ENCODE measurements at places on chromosomes 3 and 15. TPM values are rescaled to one million over a fixed set of nuclear protein-coding genes. Genes with fewer than 3 reads are reported as not detected.

- H3K36me3 ChIP-seq, result no peaks in the 10 kb centered on the region
- no peak overlapping the region for H3K4me3 ChIP-seq
- H3K27ac ChIP-seq, result peak overlapping the region; percentile 38
- no peaks in the 10 kb centered on the region for H3K4me1 ChIP-seq
- no peaks in the 10 kb centered on the region for H3K27me3 ChIP-seq
- no peak for DNase-seq
These were observed 81.2 kb downstream of the ANO10 start for GRCh38 chr3:43540624-43541023.

GRCh38 chr15:48459571-48460442 lies 128.6 kb downstream of the DUT start:
- H3K27me3 ChIP-seq, result no peaks in the 10 kb centered on the region
- DNase-seq, result no peak
- no peak overlapping the region for H3K4me3 ChIP-seq
- H3K4me1 ChIP-seq, result no peaks in the 10 kb centered on the region
- no peak overlapping the region for H3K27ac ChIP-seq

DNA sequence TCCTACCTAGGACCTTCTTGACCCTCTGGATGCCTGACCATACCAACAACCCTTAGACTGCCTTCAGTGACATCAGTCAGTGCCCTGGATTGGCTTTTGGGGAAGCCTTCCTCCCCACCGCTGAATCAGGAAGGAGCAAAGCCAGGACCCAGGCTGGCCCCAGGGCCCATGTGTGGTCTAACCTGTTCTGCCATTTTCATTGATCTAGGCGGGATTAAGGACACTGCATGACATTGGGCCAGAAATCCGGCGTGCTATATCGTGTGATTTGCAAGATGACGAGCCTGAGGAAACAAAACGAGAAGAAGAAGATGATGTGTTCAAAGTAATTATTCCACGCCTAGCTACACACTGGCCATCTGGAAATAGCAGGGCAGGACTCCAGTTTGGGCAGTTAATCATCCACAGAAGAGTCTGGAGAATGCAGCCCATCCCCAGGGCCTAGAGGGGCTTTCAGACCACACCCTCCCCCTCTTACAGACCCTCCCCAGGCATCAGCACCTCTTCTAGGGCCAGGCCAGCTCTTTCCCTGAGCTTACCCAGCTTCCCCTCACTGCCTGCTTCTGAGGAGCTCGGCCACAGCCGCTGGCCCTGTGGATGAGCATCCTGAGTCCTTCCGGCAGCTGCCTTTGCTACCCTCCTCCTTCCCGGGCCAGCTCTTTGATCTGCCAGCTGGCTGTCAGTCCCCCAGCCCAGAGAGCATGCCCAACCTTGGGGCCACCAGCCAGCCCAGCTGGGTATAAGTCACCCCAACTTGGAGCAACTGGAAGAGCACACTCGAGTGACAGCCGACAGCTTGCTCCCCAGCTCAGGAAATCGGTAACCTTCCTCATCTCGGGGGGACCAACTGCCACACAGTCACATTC lies 45.9 kb downstream of the CHDH start:
- H3K27ac ChIP-seq, result no peak overlapping the region
- no peaks in the 10 kb centered on the region for H3K36me3 ChIP-seq
- no peak overlapping the region for H3K4me3 ChIP-seq
- no peak for DNase-seq
- no peaks in the 10 kb centered on the region for H3K27me3 ChIP-seq
- H3K4me1 ChIP-seq, result peaks cover 13% of the 10 kb centered on the region

Gene SLCO2A1
- 0.33 TPM for total RNA-seq

GRCh38 chr3:24562895-24563294 lies 68.2 kb upstream of the THRB start:
- no peak overlapping the region for H3K27ac ChIP-seq
- H3K27me3 ChIP-seq, result no peaks in the 10 kb centered on the region
- no peaks in the 10 kb centered on the region for H3K4me1 ChIP-seq

GRCh38 chr15:35208353-35208752 lies 123.3 kb upstream of the NANOGP8 start:
- H3K4me1 ChIP-seq, result peaks cover 3% of the 10 kb centered on the region
- no peaks in the 10 kb centered on the region for H3K27me3 ChIP-seq
- H3K27ac ChIP-seq, result no peak overlapping the region
- DNase-seq, result no peak
- H3K4me3 ChIP-seq, result no peak overlapping the region

DNA sequence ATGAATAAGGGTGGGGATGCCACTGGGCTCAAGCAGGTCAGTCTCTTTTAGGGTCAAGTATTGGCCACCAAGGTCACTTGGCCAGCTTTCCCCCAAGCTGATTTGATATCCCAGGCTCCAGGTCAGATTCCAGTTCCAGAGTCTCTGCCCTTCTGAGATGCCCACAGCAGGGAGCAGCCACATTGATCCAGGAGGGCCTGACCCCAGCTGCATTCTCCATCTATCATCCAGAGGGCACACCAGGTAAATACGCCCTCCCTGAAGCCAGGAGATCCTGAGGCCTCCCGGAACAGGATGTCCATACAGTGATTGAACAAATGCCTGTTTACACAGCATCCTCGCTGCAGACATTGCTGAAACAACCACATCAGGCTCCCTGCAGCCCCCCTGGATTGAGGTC lies 264.6 kb upstream of the TLE3 start:
- no peak for DNase-seq
- H3K27ac ChIP-seq, result no peak overlapping the region
- H3K36me3 ChIP-seq, result no peaks in the 10 kb centered on the region
- H3K27me3 ChIP-seq, result no peaks in the 10 kb centered on the region
- no peak overlapping the region for H3K4me3 ChIP-seq
- peaks cover 23% of the 10 kb centered on the region for H3K4me1 ChIP-seq

DNA sequence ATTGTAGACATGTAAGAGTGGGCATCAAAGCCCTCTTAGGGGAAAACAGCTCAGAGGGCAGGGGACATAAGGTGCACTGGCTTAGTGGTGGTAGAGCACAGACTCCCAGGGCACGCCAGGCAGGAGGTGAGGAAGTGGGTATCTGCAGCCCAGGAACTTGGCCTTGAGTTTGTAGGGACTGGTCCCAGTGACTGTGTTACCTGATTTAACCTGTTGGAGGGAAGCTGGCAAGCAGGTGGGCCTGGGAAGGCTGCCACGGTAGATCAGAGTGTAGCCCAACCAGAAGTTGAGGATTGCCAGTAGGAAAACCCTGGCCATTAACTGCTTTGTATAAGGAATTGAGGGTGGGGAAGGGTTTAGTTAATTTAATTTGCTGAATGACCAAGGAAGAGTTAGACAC lies 417.5 kb upstream of the C2CD4B start:
- no peaks in the 10 kb centered on the region for H3K36me3 ChIP-seq
- H3K27me3 ChIP-seq, result no peaks in the 10 kb centered on the region
- H3K4me3 ChIP-seq, result no peak overlapping the region
- H3K4me1 ChIP-seq, result peaks cover 4% of the 10 kb centered on the region

GRCh38 chr3:114660124-114660523 lies 366.3 kb downstream of the TIGIT start:
- DNase-seq, result no peak
- peaks cover 21% of the 10 kb centered on the region for H3K4me1 ChIP-seq
- no peaks in the 10 kb centered on the region for H3K27me3 ChIP-seq
- H3K27ac ChIP-seq, result no peak overlapping the region
- peaks cover 3% of the 10 kb centered on the region for H3K36me3 ChIP-seq

Gene MYL3
- not detected for total RNA-seq

GRCh38 chr3:62724503-62724902 lies 150.7 kb downstream of the CADPS start:
- H3K36me3 ChIP-seq, result no peaks in the 10 kb centered on the region
- H3K4me3 ChIP-seq, result no peak overlapping the region
- peaks cover 14% of the 10 kb centered on the region for H3K4me1 ChIP-seq
- DNase-seq, result no peak
- H3K27me3 ChIP-seq, result no peaks in the 10 kb centered on the region

Gene DLEC1
- total RNA-seq, result 1.1 TPM

Gene SLC22A13
- 0.41 TPM for total RNA-seq

Gene MUC4
- not detected for total RNA-seq

Gene CYP19A1
- total RNA-seq, result not detected

DNA sequence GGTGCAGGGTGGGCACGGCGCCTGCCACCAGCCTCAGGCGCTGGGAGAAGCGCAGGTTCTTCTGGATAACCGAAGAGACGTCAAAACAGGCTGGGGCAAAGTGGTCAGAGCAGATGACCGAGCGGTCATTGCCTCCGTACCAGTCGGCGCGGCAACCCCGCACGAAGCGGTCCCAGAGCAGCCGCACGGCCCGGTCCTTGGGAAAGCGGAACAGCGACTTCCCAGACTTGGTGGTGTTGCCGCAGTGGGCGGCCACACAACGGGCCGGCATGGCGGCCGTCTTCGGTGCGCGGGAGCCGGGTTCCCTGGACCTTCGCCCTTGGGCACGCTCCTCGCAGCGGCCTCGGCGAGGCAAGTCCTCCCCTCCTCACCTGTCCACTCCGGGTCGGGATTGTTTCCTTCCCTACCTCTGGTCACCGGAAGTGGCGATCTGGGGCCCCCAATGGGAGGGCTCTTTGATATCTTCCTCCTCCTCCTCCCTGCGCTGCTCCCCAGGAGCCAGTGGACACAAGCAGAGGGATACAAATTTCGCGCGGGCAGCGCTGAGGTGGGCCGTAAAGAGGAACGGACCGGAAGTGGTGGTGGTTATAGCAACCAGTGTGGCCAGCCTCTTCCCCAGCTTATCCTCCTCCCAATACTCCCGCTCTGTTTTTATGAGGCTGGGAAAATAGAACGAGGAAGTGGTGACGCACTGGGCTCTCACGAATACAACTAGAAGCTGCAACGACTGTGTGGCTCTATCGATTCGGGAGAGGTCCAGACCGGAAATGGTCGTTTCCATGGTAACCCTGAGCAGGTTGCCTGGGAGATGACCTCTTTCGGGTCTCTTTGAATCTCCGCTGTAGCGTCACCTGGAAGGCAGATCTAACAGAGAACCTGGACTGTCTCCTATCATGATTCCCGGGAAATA lies at the start of the genes LRRC49 and THAP10:
TSS of gene LRRC49 (plus strand) at position 825 of the 910 bp plus-strand sequence. CDS start at position 894, 69 bp downstream.
TSS of gene THAP10 (minus strand) at position 432 of the 910 bp plus-strand sequence. CDS start at position 271, 161 bp downstream.
- peak within 1 kb of the TSS; percentile 97 for H3K4me3 ChIP-seq
- peak within 1 kb of the TSS; percentile 99 for H3K27ac ChIP-seq
- no peaks in the 10 kb centered on the region for H3K27me3 ChIP-seq
- H3K4me1 ChIP-seq, result peaks cover 31% of the 10 kb centered on the region

- H3K27me3 ChIP-seq, result no peaks in the 10 kb centered on the region
- H3K27ac ChIP-seq, result no peak overlapping the region
- DNase-seq, result no peak
These were observed 21.0 kb downstream of the RARB start for GRCh38 chr3:25448750-25449692.

Gene RLBP1
- 6.3 TPM for total RNA-seq

- no peak for DNase-seq
- H3K27me3 ChIP-seq, result no peaks in the 10 kb centered on the region
- H3K27ac ChIP-seq, result no peak overlapping the region
- H3K36me3 ChIP-seq, result peaks cover 3% of the 10 kb centered on the region
These were observed 9.1 kb downstream of the ABHD5 start for GRCh38 chr3:43699864-43700263.

DNA sequence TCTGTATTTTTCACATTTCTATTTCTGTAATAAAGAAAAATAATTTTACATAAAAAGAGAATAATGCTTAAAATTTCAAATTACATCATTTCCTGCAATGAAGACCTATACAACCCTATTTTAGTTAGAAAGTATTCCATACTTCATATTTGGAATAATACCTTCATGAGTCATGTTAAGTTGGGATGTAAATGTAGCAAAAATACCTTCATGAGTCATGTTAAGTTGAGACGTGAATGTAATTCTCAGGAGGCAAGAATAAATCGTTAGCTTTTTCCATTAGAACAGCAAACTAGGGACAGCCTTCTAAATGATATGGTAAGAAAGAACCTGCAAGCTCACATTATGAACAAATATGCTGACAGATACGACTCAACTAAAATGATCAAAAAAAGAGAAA lies 91.9 kb downstream of the NAALADL2 start:
- H3K27ac ChIP-seq, result no peak overlapping the region
- H3K36me3 ChIP-seq, result no peaks in the 10 kb centered on the region
- no peak overlapping the region for H3K4me3 ChIP-seq
- H3K4me1 ChIP-seq, result no peaks in the 10 kb centered on the region
- H3K27me3 ChIP-seq, result no peaks in the 10 kb centered on the region

DNA sequence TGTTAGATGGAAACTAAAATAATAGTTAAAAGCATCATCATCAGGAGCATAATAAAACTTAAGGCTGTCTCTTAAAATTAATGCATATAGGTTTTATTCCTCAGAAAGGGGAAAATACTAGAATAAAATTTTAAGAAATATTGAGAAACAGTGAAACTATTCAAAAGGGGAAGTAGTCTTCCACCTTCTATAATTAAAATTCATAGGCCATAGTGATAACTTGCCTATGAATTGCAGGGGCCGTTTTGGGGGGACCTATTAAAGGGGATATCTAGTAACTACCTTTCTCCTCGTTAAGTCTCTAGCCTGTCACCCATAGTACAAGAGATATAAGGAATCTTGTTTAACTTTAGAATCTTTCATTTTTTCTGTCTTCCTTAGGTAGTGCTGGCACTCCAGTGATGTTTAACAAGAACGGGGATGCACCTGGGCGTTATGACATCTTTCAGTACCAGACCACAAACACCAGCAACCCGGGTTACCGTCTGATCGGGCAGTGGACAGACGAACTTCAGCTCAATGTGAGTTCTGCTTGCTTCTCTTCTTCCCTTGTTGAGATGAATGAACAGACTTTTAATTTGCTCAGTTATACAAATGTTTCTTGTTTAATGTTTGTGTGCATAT lies 600.4 kb downstream of the GRM7 start:
- H3K4me1 ChIP-seq, result no peaks in the 10 kb centered on the region
- H3K36me3 ChIP-seq, result no peaks in the 10 kb centered on the region
- no peak for DNase-seq
- no peaks in the 10 kb centered on the region for H3K27me3 ChIP-seq
- H3K27ac ChIP-seq, result no peak overlapping the region
- H3K4me3 ChIP-seq, result no peak overlapping the region

Gene WDR93
- total RNA-seq, result not detected

Gene DPPA2
- 1.1 TPM for total RNA-seq

- H3K27ac ChIP-seq, result no peak overlapping the region
- H3K4me3 ChIP-seq, result no peak overlapping the region
- peaks cover 15% of the 10 kb centered on the region for H3K4me1 ChIP-seq
- peaks cover 2% of the 10 kb centered on the region for H3K36me3 ChIP-seq
- no peaks in the 10 kb centered on the region for H3K27me3 ChIP-seq
- DNase-seq, result no peak
These were observed 8.8 kb downstream of the FILIP1L start for GRCh38 chr3:100105501-100105900.

DNA sequence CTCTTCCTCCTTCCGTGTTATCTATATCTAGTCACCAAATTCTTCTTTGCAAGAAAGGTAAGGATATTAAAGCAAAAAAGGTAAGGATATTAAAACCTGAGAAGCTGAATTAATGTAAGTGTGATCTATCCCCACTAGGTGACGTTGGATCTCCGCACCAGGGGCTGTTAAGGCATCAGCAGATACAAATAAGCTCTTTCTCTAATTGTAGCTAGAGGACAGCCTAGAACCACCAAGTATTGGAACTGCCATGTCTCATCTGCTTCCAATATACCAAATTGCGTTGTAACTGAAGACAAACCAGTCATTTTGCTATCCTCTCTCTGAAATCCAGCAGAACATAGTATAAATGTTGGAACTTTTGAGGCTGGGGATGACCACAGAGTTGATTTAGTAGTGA lies 471.2 kb upstream of the TGFBR2 start:
- DNase-seq, result no peak
- H3K4me1 ChIP-seq, result peaks cover 4% of the 10 kb centered on the region
- no peak overlapping the region for H3K4me3 ChIP-seq
- H3K27ac ChIP-seq, result no peak overlapping the region

- H3K4me1 ChIP-seq, result peaks cover 38% of the 10 kb centered on the region
- no peaks in the 10 kb centered on the region for H3K27me3 ChIP-seq
- H3K4me3 ChIP-seq, result peak overlapping the region; percentile 95
These were observed 701 bp downstream of the OSBPL11 start for GRCh38 chr3:125594581-125595011.
